ENCODE measurements at places on chromosomes 7 and 10. TPM values are rescaled to one million over a fixed set of nuclear protein-coding genes. Genes with fewer than 3 reads are reported as not detected.

- DNase-seq = no peak
Observed at GRCh38 chr10:91776266-91776665, 22.0 kb upstream of the TNKS2 start.

- no peak for DNase-seq
Observed at GRCh38 chr7:30776971-30777370, 5.8 kb downstream of the MINDY4 start.

- DNase-seq = no peak
Observed at GRCh38 chr10:68957284-68957615, 1.3 kb downstream of the DDX21 start.

DNA sequence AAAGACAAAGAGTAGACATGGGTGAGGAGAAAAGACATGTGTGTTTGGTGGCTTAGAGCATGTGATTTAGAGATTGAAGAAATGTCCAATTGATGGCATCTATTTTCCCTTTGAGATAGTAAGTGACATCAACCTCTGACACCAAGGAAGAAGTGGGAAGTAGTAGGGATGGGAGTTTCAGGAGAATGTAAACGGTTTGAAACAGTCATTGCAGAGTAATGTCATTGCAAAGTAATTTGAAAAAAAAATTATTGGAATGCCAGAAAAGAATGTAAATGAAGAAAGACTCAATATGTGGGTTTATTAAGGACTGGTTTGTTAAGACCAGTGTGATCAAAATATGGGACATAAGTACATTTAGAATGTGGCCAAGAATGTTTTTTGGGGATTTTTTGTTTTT lies 26.6 kb downstream of the GNG11 start:
- no peak for DNase-seq

DNA sequence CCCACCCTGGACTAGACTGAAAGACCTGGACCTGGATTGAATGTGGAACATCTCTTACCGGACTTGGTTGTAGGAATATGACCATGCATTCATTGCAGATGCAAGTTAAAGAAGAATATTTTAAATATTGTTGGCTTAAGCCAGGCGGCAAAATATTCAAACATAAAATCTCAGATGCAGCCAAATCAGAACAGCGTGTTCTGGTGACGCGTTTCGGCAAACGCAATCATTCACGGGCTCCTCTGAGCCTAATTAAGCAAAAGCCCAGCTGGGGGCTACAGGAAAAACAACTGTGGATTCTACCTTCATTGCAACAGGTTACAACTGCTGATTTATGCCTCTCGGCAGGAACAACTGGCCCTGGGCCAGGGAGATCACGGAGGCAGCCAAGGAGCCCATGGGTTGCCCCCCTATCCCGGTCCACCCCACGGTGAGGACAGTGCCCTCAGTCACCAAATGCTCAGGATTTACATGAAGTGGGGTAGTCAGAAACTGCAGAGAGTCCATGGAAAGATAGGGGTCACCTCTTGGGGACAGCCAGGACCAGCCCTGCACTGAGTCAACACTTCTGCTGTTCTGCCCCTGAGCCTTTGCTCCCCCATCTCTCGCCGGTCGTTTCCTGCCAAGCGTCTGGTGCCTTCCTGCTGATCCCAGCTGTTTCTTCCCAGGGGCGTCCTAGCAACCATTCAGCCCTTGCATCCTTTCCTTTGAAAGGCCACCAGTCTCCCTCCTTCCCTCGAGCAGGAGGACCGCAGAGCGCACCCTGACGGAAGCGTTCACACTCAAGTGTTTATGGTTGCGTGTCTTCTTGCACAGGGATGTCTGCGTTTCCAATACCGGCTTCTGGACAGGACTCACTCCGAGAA lies 64.4 kb upstream of the SFMBT2 start:
- no peak for DNase-seq

The ARHGAP22 gene
- total RNA-seq = 14.9 TPM

The RBP3 gene
- not detected for total RNA-seq

Data from PC-3 (cell line).